ENCODE measurements at places on chromosomes 5 and 9.

DNA sequence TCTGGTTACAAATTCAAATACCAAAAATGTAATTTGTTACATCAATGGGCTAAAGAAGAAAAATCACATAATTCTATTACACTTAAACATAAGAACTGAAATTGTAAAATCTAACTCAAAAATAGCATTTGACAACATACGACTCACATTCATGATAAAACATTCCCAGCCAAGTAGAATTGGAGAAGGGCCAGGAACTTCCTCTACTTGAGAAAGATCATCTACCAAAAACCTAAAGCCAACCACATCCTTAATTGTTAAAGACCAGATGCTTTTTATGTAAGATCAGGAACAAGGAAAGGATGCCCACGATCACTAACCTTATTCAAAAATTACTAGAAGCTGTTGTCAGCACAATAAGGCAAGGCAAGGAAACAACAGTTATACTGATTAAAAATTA lies 1819.8 kb upstream of the C9orf72 start:
- DNase-seq = no peak

- DNase-seq = no peak
These were observed 204.8 kb upstream of the KLF4 start for GRCh38 chr9:107694390-107694789.

DNA sequence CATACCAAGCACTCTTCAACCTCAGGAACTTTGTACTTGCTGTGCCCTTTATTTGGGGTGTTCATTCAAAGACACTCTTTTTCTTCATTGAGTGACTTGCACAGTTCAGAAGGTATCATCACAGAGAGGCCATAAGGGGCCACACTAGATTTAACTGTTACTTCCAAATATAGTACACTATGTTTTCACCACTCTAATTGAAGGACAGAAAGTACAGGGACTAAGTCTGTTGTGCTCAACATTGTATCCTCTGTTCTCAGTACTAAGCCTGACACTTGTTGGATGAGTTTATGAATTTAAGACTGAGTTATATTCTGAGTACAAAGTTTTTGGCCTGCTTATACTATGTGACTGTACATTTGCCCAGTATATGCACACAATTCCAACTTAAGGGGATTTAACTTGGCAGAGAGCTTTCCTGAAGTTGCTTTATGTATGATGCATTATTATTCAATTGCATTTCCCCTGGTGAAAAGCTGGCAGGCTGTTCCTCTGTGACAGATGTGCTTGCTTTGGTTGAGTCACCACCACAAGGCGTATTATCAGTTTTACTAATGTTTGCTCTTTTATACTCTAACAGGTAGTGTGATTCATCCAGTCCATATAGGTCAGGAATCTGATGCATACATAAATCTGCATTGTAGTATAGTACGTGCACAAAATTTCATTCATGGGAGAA lies 714.8 kb downstream of the TLR4 start:
- no peak for DNase-seq

- DNase-seq = peak; percentile 30
These were observed 398 bp downstream of the RAPGEF6 start for GRCh38 chr5:131634666-131634995.

DNA sequence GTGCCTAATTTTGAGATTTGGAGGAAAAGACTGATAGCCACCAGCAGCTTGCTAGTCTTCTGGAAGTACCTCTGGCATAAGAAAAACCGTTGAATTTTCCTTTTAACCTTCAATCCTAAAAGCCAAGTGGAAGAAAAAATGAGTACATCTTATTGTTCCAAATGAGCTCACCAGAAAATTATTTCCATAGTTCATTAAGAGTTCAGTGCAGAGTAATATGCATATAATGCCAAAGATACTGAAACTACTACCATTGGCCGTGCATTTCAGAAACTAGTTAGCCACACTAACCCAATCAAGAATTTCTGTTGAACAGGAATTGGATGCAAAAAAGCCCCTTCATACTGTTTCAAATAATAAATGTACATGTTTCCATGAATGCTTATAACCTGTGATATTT lies 607.9 kb downstream of the KCTD16 start:
- no peak for DNase-seq

DNA sequence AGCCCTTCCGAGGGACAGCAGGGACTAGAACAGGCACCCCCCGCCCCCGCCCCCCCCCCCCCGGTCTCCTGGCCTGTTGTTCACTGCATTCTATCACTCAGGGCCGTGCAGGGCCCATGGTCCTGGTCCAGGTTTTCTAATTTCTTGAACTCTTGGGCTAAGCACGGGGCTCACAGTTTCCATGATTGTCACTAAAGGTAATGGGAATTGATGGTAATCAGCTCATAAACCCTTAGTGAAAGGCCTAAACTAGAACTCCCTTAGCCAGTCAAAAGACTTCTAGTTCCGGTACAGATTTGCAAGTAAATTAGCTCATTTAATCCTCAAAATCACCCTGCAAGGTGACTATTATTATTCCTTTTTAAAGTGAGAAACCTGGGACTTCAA lies 14.7 kb upstream of the PWWP2A start:
- no peak for DNase-seq

DNA sequence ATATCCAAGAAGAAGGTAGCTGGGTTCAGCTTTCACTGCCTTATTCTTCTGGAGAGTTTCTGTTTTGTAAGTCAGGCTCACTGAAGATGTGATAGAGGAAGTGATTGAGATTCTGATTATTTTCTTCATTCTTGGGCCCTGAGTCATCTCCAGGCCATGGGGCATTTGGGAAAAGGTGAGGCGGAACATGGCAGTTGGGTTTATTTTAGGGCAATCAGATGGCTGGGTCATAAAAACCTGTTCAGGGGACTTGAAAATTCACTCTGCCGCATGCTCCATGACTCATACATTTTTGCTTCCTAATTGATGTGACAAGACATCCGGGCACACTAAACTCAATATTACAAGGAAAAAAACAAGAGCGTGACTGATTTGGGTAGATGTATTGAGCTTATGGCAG lies 265.7 kb upstream of the KLF4 start:
- no peak for DNase-seq

DNA sequence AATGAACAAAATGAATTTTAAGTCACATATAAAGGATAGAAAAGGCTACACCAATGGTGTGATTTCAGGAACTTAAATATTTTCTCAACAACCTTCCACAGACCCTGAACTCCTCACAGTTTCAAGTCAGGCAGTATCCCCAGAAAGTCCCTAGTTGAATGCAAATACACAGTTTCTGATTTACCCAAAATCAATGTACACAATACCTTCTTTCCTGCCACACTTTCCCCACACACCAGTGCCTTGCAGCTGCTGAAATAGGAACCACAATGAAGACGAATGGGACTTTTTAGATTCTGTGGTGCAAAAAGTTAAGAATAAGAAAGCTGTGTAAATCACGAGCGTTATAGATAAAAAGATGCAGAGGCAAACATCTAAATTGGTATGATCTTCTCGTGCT lies 552.4 kb upstream of the MEF2C start:
- DNase-seq = no peak

- DNase-seq = no peak
These were observed 128.3 kb downstream of the GPBP1 start for GRCh38 chr5:57302164-57302563.

- no peak for DNase-seq
These were observed 101.2 kb downstream of the DNAH5 start for GRCh38 chr5:13843175-13843846.

DNA sequence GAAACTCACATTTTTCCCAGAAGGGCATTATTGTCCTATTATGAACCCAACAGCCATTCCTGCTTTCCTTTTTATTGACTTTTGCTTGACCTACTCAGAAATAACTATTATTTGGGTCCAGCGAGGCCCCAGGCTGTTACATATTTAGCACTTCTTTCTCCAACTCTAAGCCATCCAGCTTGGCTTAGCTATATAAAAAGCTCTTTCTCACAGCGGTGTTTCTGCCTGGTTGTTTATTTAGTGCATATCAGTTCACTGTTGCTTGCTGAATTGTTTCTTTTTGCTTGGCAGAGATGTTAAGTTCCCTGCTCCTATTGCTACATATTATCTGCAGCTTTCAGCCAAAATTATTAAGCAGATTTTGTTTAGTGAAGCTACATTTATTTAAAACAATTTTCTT lies 1156.8 kb upstream of the SEMA6A start:
- no peak for DNase-seq

GRCh38 chr5:143329843-143330242 lies 73.6 kb downstream of the NR3C1 start:
- no peak for DNase-seq

DNA sequence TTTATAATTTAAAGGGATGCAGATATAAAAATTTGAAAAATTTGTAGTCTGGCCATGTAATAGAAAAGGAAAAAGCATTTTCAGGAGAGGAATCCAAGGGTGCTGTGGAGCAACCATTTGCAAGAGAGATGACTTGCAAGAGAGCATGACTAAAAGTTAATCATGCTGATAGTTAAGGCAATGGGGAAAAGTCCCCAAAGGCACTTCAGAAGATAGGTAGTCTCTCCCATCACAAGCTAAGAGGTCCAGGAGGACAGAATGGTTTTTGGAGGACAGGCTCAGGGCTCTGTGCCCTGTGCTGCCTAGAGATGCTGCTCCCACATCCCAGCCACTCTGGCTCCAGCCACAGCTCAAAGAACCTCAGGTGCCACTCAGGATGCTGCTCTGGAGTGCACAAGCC lies 38.8 kb downstream of the DNAJB5 start:
- no peak for DNase-seq

- no peak for DNase-seq
These were observed 30.1 kb downstream of the B4GALT1 start for GRCh38 chr9:33136721-33137670.

DNA sequence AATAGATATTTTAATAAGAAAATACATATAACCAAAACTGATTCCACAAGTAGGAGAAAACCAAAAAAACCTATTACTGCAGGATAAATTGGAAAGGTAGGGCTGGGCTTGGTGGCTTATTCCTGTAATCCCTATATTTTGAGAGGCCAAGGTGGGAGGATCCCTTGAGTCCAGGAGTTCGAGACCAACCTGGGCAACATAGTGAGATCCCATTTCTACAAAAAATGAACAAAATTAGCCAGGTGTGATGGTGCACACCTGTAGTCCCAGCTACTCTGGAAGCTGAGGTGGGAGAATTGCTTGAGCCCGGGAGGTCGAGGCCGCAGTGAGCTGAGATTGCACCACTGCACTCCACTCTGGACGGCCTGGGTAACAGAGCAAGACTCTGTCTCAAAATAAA lies 189.2 kb upstream of the IER5L start:
- no peak for DNase-seq

GRCh38 chr9:86902586-86902985 lies 44.7 kb downstream of the GAS1 start:
- no peak for DNase-seq

- no peak for DNase-seq
These were observed 71.6 kb upstream of the GALNT10 start for GRCh38 chr5:154118893-154119336.

DNA sequence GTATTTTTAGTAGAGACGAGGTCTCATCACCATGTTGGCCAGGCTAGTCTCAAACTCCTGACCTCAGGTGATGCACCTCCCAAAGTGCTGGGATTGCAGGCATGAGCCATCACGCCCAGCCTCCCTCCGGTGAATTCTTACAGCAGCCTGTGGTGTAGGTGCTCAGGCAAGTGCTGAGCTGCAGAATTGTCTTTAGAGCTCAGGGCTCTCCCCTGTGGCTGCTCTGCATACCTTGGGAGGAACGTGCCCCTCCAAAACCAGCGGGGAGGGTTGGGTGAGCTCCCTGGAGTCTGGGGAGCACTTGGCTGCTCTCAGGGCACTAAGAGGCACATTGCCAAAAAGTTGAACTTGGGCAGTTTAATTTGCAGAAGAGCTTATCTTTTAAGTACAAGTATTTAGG lies 29.4 kb downstream of the SECISBP2 start:
- no peak for DNase-seq

GRCh38 chr9:108861464-108861863 lies 602 bp upstream of the ACTL7A start:
- no peak for DNase-seq
